ENCODE measurements at places on chromosomes 11 and 22.

DNA sequence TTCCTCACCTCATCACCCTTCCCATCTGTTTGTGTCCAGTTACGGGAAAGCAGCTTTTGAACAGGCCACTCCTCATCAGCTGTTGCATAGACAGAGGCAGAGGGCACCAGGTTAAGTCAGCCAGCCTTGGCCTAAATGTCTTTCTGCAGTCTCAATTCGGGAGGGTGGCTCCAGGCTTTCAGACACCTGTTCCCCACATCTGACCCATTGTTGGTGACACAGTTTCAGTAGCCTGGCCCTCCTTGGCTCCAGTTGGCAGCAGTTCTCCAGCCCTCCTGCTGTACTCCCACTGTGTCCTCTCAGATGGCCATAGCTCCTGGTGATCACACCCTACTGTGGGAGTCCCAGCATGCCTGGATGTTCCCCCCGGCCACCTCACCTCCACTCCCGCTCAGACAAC is 70.8 kb upstream of the MYOD1 start:
- no peak for DNase-seq

DNA sequence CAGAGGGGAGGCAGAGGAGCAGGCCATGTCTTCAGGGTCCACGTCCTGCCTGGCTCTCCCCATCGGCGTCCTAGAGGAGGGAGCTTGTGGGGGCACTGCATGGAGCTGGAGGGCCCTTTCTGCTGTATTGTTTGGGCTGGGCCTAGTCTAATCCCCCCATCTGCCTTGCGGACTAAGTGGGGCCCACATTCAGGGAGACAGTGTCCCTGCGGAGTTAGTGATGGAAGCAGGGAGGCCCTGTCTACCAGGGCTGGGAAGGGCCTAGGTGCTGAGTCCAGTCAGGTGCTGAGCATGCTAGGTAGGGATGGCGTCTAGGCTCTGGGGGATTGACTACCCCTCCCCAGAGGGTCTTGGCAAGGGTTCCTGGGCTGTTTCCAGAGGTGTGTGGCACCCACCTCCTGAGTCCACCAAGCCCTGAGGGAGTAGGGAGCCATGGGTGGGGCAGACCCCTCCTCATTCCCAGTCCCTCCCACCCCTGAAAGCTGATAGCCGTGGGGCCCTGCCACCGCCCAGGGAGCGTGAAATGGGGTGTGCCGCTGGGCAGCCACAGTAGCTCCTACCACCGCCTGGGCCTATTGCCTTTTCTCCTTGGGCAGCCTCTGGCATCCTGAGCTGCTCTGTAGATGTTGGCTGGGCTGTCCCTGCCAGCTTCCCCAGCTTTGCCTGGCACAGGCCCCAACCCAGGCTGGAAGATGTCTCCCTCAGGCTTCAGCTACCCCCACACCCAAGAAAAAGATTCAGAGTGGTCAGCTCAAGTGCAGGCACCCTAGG is 1.9 kb upstream of the POLD4 start:
- peak; percentile 33 for DNase-seq

GRCh38 chr11:35275786-35276170 is 136.8 kb downstream of the CD44 start:
- DNase-seq = peak; percentile 20

GRCh38 chr22:24002851-24003250 is 2.4 kb downstream of the GSTT4 start:
- no peak for DNase-seq

- no peak for DNase-seq
Observed at GRCh38 chr11:116207421-116208141, 565.2 kb downstream of the BUD13 start.
